Stomach (tissue), 19 donors: ENCODE measurements at places on chromosomes 16 and 17. TPM values are rescaled to one million over a fixed set of nuclear protein-coding genes. Genes with fewer than 3 reads are reported as not detected.

GRCh38 chr16:21214086-21214485, 2.7 kb upstream of the ZP2 start:
- H3K27me3 ChIP-seq: peaks cover 47% of the 10 kb centered on the region
- H3K36me3 ChIP-seq: no peaks in the 10 kb centered on the region
- H3K4me1 ChIP-seq: no peaks in the 10 kb centered on the region
- no peak overlapping the region for H3K27ac ChIP-seq
- no peak for DNase-seq

GRCh38 chr17:60439501-60439900, 17.2 kb downstream of the CHCT1 start:
- peaks cover 11% of the 10 kb centered on the region for H3K36me3 ChIP-seq
- peaks cover 9% of the 10 kb centered on the region for H3K4me1 ChIP-seq
- DNase-seq: no peak
- no peak overlapping the region for H3K4me3 ChIP-seq
- H3K27me3 ChIP-seq: no peaks in the 10 kb centered on the region
- no peak overlapping the region for H3K27ac ChIP-seq

- no peaks in the 10 kb centered on the region for H3K27me3 ChIP-seq
- no peaks in the 10 kb centered on the region for H3K36me3 ChIP-seq
- H3K4me1 ChIP-seq: no peaks in the 10 kb centered on the region
- no peak overlapping the region for H3K27ac ChIP-seq
- no peak overlapping the region for H3K4me3 ChIP-seq
- DNase-seq: peak; percentile 87
Measured at GRCh38 chr17:72725433-72726068, 366.9 kb downstream of the SLC39A11 start.

- H3K27ac ChIP-seq: peak overlapping the region; percentile 90
- no peaks in the 10 kb centered on the region for H3K27me3 ChIP-seq
- H3K36me3 ChIP-seq: no peaks in the 10 kb centered on the region
- peak; percentile 79 for DNase-seq
Measured at GRCh38 chr17:82213251-82214011, 789 bp upstream of the CCDC57 start.

DNA sequence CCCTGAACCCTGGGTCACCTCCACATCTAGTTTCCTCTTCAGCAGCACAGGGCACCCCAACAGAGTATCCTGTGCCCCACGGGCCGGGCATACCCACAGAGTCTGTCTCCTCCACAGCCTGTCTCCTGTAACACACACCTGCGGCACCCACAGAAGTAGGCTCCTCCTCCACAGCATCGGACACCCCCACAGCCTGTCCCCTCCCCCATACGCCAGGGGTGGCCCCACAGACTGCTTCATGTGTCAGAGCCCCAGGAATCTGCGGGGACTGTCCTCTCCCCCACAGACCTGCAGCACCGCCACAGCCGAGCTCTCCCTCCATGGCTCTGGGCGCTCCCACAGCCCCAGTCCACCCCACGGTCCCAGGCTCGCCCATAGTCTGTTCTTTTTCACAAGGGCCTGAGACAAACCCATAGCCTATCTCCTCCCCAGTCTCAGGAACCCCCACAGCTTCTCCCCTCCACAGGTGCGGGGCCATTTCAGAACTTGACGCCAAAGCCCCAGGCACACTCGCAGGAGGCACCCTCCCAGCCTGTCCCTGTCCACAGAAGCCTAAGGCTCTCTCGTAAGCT, 1.4 kb downstream of the KIAA0753 start:
- peak overlapping the region; percentile 82 for H3K4me3 ChIP-seq
- DNase-seq: no peak
- no peaks in the 10 kb centered on the region for H3K27me3 ChIP-seq
- H3K27ac ChIP-seq: no peak overlapping the region
- peaks cover 21% of the 10 kb centered on the region for H3K36me3 ChIP-seq
- peaks cover 56% of the 10 kb centered on the region for H3K4me1 ChIP-seq

The HSPB9 gene
- not detected for total RNA-seq

The NKD1 gene
- total RNA-seq: 284 TPM
